ENCODE measurements at places on chromosomes 12 and 14.

- no peak for DNase-seq
Observed at GRCh38 chr12:21451529-21451928, 14.1 kb downstream of the PYROXD1 start.

DNA sequence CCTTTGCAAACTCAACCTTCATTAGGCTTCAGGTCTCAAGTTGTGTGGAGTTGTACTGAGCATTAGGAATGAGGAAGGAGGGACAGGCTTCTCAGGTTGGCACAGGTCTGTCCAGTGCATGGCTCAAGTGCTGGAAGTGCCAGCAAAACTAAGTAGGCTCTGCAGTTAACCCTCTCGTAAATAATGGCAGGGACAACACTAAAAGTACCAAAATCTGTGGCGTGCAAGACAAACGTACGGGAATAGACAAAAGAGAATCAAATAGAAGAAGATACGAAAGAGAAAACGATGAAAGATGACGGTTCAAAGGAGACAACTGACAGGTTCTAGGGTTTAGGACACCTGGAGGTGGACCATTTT is 612 bp downstream of the TRAPPC6B start:
- DNase-seq, result no peak

DNA sequence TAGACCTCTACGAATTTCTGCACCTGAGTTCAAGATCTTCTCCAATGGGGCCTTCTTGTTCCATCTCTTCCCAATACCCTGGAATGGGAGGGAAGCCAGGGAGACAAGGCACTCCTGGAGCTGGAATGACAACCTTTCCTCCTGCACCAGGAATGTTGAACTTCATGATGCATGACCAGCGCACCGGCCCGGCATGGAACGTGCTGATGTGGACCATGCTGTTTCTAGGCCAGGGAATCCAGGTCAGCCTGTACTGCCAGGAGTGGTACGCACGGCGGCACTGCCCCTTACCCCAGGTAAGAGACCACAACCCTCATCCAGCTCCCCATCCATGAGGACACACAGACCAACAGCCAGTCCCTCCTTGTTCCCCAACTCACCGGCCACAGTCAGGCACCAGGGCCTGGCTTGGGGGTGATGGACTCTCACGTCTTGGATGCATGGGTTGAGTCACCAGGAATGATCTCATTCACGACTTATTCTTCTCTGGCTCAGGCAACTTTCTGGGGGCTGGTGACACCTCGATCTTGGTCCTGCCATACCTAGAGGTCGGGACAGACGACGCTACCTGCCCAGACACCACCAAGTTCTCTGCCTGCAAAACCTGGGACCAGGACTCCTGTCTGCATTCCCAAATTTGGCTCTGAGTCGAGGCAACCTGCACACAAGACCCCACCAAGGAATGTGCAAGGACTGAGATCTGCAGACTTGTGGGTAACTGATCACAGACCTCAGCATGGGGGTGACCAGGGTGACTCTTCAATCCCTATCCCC is 20.5 kb downstream of the SOAT2 start:
- no peak for DNase-seq

- no peak for DNase-seq
Observed at GRCh38 chr12:106128585-106129328, 10.0 kb downstream of the NUAK1 start.

DNA sequence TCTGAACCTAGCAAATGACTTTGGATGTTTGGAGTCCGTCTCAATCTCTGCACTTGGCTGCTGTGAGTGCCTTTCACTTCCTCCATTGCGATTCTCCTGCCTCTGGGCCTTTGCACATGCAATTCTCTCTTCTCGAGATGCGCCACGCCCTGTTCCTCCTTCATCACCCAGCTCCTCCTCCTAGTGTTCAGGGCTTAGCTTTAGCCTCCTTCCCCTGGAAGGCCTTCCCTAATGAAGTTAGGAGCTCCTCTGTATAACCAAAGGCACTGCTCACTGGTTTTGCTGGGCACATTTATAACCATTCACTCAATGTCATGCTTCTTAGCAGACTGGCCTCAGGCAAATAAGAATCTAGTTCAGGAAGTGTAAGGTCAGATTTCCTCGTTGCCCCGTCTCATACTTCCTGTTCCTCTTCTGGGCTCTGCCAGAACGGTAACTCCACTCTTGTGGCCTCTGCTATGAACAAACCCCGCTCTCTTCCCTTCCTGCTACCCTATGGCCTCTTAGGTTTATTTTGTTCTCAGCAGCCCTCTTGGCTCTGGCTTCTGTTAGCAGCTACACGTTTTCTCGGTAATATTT is 171.4 kb downstream of the CRADD start:
- DNase-seq, result no peak

GRCh38 chr14:81222126-81222525 is 1.4 kb upstream of the GTF2A1 start:
- DNase-seq, result no peak

Data from stimulated activated CD8-positive, alpha-beta memory T cell treated with anti-CD3 and anti-CD28 coated beads, Interleukin-15, amount 100 ng/mL, for 4 hours (primary cell).